ENCODE measurements at places on chromosomes 4 and X.

DNA sequence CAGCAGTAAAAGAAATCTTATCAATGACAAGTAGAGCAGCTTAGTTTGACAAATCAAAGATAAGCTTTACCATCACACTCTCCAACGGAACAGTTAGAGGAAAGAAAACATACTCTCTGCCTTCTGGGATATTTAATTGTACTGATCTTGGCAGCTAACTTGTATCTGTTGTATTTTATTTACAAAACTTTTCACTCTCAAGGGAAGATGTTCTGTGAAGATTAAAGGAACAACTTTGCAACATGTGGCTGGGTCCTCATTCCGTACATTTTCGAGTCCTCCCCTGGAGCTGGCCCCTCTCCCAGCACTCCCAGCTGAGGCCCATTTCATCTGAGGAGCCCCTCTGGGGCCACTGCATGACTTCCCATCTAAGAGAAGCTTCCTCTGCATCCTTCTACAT, 74.4 kb downstream of the RPS3A start:
- no peak for DNase-seq

GRCh38 chr4:14125375-14126129, 498.0 kb upstream of the BOD1L1 start:
- no peak for DNase-seq

- DNase-seq, result no peak
Observed at GRCh38 chr4:3335385-3335784, 42.6 kb downstream of the RGS12 start.

DNA sequence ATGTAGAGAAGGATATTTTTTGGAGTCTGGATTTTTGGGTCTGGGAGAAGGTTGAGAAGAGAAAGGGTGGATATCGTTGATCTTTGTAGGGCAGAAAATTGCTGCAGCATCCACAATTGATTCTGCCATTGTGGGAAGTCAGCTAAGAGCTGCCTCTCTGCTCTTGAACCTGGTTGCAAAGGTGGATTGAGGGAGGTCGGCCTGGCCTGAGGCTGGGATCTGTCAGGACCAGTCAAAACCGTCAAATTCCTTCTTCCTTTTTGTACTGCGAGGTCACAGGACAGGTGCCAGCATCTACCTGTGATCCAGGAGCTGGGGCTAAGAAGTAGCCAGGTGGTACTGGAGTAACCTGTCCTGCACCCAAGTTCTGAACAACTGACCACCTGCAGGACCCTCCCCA, 93.7 kb downstream of the SHOX start:
- no peak for DNase-seq

GRCh38 chrX:107457289-107457688, 7.8 kb downstream of the FRMPD3 start:
- no peak for DNase-seq

DNA sequence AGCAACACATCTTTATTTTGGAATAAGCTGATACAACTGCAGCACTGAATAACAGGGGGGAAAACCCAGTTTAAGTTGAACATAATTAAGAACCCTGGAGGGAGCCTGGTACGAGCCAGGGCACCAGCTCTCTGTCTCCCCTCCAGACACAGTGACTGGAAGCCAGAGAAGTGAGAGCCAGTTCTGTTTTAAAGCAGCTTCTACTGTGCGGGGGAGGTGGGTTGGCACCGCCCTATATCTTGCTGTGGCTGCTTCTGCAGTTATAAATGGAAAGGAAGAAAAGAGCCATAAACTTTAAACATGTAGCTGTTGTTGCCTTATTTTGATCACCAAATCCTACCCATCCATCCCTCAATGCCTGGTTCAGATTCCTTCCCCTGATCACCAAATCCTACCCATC, 207.9 kb upstream of the ANXA3 start:
- no peak for DNase-seq

- DNase-seq, result no peak
Observed at GRCh38 chr4:10773010-10773409, 88.4 kb upstream of the CLNK start.

- peak; percentile 36 for DNase-seq
Observed at GRCh38 chrX:8971116-8971515, 62.8 kb downstream of the FAM9B start.

- DNase-seq, result no peak
Observed at GRCh38 chr4:136395212-136395722, 1137.0 kb downstream of the PCDH18 start.

- no peak for DNase-seq
Observed at GRCh38 chrX:132119283-132119682, 8.5 kb downstream of the FRMD7 start.

GRCh38 chr4:186693159-186693815, 30.4 kb downstream of the FAT1 start:
- no peak for DNase-seq

DNA sequence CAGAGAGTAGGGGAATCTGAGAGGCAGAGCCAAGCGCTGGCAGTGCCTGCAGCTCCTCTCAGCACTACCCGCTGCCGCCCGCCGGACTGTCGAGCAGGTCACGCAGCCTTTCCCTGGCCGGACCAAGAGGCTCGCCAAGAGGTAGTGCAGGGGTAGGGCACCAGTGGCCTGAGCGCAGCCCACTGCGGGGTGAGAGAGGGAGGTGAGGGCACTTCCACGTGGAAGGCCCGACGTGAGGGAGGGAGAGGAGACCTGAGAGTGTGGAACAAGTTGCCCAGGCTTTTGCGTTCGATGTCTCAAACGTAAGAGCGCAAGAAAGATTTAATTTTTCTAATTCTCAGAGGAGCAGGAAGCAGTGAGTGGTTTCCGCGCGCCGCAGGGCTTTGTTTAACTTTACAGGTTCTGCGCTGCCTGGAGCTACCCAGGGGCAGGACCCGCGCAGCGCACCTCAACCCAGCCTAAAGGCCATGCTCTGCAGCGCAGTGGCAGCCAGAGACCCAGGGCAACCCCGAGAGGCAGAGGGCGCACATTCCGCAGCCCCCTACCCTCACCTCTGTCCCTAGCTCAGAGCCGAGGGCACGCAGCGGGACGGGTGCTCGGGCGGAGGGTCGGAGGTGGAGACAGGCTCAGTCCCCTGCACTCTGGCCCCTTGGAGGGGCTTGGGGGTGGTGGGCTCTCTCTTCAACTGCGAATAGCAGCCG, 14.9 kb downstream of the ARHGAP36 start:
- DNase-seq, result no peak

GRCh38 chr4:10715696-10716095, 31.1 kb upstream of the CLNK start:
- no peak for DNase-seq

- DNase-seq, result no peak
Observed at GRCh38 chr4:78544678-78545077, 6.9 kb upstream of the ANXA3 start.

DNA sequence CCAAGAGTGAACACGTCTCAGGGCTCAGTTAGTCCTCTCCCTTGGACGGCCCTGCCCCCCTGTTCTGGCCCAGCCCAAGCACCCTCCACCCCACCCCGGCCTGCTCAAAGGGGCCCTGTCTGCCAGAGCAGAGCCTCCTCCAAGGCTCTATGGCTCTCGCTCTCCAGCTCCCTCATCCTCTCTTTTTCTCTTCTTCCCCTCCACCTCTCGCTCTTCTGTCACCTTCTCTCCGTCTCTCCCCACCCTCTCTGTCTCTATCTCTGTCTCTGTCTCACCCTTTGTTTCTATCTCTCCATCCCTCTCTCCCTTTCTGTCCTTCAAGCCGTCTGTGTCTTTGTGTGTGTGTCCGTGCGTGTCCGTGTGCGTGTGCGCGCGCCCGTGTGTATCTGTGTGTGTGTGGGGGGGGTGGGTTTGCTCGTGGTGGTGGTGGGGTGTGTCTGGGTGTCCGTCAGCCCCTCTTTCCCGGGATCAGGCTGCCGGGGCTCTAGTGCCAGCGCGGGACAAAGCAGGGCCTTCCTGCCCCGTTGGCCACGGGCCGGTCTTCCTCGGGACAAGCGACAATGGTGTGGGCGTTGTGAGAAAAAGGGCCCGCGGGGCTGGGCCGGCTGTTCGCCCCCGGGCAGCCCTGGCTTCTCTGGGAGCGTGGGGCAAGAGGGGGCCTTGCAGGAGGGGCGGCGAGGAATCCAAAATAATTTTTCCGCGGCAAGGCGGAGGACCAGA, 8.7 kb downstream of the FRG2 start:
- DNase-seq, result no peak

DNA sequence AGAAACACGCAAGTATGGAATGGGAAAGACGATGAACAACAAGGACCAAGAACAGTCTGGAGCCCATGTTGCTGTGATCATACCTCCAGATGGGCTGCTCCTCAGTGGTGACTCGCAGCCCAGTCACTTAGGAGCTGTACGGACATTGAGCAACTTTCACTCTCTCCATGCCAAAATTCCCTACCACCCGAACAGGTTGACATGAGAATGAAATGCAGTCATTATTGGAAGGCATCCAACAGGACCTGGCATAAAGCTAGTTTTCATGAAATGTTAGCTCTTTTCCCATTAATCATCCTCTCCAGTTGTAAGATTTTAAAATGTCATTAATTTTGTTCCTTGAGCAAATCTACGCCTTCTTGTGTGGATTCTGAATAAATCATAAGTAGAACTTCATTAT, 82.7 kb upstream of the GPM6B start:
- DNase-seq, result no peak

- DNase-seq, result no peak
Observed at GRCh38 chr4:184012937-184013336, 107.8 kb downstream of the STOX2 start.

- no peak for DNase-seq
Observed at GRCh38 chr4:59553721-59554091, 1646.4 kb upstream of the ADGRL3 start.

DNA sequence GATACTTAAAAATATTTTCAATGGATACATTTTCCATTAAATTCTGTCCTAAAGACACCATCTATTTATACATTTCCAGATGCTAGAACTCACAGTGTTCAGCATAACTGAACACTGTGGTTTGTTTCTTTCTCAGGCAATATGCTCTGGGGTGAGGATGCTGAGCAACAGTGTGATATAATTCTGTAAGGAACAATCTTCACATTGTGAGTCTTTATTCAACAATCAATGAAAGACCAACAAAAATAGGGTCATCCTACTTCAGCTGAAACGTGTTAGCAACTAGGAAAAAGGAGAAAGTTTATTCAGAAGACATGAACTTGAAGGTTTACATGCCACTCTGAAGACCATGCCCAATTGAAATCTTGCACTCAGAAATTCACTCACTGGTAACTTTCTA, 284.8 kb downstream of the UNC5C start:
- DNase-seq, result no peak

- no peak for DNase-seq
Observed at GRCh38 chr4:106486533-106486932, 118.0 kb upstream of the GIMD1 start.
